Kidney epithelial cell (primary cell): ENCODE measurements at places on chromosomes 5 and 9. TPM values are rescaled to one million over a fixed set of nuclear protein-coding genes. Genes with fewer than 3 reads are reported as not detected.

The C9 gene
- total RNA-seq = not detected in 2 replicates

The FGD3 gene
- 0.41 and 0.46 TPM in 2 replicates for total RNA-seq

The CACNA1B gene
- 0.75 and 0.84 TPM in 2 replicates for total RNA-seq

The SHC3 gene
- 2.9 and 5.1 TPM in 2 replicates for total RNA-seq

The C9orf43 gene
- total RNA-seq = 0.88 and 1.4 TPM in 2 replicates

The SPACA9 gene
- 4.0 and 6.9 TPM in 2 replicates for total RNA-seq

The SOHLH1 gene
- total RNA-seq = not detected in 2 replicates

The ROR2 gene
- total RNA-seq = 1.2 and 2.9 TPM in 2 replicates

The TMEM252 gene
- total RNA-seq = not detected in 2 replicates

The HSPA4 gene
- 79.6 and 95.9 TPM in 2 replicates for total RNA-seq

The C5orf58 gene
- not detected in 2 replicates for total RNA-seq

The SPATA31A3 gene
- total RNA-seq = not detected in 2 replicates
